CMK (cell line): ENCODE measurements at places on chromosomes 12 and 14.

DNA sequence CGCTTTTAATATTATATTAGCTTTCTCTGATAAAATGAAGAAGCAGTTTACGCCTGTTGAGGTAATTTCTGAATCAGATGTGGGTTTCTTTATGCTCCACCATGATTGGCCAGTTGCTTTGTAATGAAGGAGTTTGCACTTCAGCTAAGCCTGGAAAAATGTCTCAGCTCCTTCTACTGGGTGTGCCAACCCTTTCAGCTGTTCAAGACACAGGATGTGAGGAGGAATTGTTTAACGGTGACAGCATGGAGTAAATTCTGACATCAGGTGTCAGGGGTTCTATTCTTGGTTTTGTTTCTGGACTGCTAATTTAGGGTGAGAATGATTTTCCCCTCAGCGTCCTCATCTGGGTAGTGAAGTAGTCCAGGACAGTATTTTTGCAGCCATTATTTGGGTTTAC lies 43.5 kb downstream of the FLRT2 start:
- DNase-seq, result no peak

GRCh38 chr12:46839964-46840363 lies 14.2 kb upstream of the SLC38A4 start:
- no peak for DNase-seq

- no peak for DNase-seq
Observed at GRCh38 chr14:61839507-61839906, 77.3 kb downstream of the SNAPC1 start.

DNA sequence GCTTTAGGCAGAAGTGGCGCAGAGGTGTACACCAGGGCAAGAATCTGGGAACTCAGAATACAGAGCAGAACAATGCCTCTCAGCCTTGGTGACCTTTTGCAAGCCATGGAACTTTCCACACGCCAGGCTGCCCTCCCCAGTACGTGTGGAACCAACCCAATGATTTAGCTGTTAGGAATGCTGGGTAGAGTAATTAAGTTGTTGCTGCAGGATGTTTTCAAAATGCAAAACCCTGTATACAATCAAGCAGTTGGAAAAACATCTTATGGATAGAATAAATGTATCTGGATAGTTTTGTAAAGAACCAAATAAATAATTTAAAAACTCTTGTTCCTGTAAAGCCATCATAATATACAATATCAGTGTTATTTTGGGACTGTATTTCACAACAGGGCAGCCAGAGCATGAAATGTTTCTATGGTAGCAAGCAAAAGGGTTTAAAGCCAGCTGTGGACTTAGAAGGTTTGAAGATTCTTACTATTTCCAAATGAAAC lies 19.4 kb downstream of the PPP1R36 start:
- DNase-seq, result no peak

DNA sequence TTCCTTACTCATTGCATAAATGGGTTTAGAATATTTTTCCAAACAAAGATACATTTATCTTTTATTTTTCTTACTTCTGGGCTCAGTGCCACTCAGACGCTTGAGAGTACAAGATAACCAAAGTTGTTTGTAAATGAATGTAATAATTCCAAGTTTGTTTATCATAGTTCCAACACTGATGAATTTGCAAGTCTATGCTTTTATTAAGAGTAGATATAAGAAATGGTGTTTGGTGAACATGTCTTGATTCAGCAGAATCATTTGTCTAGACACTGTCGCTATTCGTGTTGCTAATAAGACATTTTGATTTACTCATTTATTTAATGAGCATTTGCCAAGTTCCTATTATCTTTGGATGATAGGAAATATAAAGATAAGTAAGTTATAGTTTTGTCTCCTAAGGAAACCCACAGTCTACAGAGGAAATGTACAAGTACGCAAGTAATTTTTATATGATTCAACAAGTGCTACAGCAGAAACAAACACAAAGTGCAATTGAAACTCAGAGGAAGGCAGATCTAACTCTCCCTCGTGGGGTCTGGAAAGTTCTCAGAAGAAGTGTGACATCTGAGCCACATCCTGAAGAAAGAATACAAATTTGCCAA lies 132.8 kb upstream of the FSCB start:
- no peak for DNase-seq

DNA sequence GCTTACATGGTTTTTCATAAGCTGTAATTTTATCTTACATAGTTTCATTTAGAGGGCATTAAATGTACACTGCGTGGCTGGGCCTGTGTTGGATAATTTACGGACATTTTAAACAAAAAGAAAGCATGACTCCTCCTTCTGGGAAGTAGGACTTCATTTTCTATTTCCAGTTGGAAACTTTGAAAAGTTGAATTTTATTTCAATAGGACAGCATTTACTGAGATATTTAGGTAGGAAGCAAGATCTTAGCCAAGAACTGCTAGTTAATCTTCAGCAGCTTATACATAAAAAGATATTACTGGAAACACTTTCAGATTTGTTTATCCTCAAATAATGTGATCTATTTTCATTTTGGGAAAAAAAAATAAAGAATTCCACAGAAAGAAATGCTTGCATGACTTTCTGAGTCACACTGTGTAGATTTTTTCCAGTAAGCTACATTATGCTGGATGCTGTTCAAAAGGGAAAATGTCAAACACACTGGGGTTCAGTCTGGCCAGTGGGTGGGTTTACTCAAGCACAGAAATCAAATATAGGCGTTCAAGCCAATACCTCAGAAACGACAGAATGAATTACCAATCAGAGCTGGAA lies 239.4 kb upstream of the KRR1 start:
- DNase-seq, result no peak

DNA sequence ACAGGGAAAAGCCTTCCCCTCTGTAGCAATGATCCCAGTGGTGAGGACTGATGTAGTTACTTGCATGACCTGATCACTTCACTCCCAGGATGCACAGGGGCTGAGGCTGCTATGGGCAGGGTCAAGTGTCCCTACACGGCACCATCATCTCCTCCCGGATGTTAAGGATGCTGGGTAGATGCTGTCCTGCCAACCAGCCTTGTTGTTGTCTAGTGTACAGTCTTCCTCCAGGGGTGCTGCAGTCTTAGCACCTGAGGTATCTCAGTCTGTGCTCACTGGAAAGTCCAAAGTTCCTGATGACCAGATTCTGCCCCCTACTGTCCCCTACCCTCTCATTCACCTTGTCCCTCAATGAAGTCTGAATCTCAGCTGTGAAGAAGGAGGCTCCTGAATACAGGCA lies 20.1 kb downstream of the CPM start:
- DNase-seq, result no peak

GRCh38 chr14:57061009-57061711 lies 207.5 kb downstream of the EXOC5 start:
- no peak for DNase-seq

GRCh38 chr12:116601933-116602810 lies 43.0 kb downstream of the MAP1LC3B2 start:
- no peak for DNase-seq

DNA sequence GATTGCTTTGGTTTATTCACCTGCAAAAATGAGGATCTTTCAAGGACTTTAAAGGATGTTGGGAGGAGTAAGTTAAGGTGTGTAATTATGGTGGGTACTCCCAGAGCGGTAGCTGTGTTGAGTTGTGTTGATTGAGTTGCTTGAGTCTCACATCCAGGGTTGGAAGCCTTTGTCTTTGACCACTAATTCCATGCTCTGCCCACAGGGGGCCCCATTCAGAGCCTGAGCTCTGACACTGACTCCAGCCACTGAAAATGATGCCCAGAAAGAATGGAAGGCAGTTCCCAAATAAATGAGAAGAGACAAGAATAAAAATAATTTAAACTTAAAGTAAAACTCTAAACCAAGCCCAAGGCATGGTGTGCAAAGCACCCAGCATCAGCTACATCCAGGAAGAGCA lies 237.4 kb upstream of the PWP1 start:
- no peak for DNase-seq

- DNase-seq, result no peak
Observed at GRCh38 chr12:50746431-50746830, 17.5 kb upstream of the ATF1 start.
